ENCODE measurements at places on chromosomes 1 and 21. TPM values are rescaled to one million over a fixed set of nuclear protein-coding genes. Genes with fewer than 3 reads are reported as not detected.

DNA sequence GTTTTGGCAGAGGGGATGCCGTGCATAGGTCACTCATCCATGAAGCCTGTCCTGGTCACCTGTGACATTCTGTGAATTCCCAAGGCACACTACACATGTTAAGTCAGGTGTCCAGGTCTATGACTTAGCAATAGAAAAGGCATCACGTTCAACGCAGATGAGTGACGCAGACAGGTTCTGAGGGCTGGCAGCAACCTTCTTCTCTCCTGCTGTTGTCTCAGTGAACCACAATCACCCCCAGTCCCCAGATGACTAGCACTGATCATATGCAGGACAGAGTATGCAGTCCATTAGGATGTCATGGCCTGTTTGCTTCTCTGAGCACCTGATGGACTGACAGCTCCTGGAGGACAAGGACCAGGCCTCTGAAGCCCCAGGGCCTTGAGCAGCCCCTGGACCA, 157.8 kb upstream of the KAZN start:
- DNase-seq: no peak

Gene AKIRIN1
- 63.9 TPM for total RNA-seq

DNA sequence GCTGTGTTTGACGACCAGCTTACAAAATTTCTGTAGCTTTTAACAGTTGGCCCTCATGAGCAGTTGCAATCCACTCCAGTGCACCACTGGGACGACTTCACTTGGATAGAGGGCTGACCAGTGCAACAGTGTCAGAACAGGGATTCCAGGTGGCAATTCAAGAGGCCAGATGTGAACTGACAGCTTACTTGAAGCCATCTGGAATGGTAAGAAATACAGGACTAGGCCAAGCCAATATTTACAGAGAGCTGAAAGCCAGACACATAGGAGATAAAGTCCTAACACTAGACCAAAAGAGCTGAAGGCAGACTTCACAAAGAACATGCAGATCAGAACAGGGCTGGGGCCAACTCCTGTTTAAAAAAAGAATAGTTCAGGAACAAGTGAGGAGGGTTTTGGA, 93.5 kb upstream of the NFIA start:
- DNase-seq: no peak

Gene LCE6A
- total RNA-seq: not detected

DNA sequence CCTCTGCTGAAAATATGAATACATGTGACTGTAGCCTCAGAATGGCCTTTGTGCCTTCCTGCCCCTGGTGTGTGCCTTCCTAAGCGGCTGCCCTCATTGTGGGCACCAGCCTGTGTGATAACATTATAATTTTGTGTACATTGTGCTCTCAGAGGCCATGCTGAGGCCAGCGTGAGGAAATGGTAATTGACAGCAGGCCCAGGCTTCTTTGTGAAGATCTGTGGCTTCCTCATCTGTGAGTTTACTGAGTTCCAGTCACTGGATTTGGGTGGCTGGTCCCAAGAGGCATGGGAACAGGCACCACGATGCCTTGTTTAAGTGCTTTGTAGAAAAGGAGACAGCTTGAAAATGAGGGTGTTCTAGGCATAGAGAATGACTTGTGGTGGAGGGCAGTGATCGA, 389.3 kb downstream of the OMA1 start:
- DNase-seq: no peak

Gene PROK1
- total RNA-seq: not detected

DNA sequence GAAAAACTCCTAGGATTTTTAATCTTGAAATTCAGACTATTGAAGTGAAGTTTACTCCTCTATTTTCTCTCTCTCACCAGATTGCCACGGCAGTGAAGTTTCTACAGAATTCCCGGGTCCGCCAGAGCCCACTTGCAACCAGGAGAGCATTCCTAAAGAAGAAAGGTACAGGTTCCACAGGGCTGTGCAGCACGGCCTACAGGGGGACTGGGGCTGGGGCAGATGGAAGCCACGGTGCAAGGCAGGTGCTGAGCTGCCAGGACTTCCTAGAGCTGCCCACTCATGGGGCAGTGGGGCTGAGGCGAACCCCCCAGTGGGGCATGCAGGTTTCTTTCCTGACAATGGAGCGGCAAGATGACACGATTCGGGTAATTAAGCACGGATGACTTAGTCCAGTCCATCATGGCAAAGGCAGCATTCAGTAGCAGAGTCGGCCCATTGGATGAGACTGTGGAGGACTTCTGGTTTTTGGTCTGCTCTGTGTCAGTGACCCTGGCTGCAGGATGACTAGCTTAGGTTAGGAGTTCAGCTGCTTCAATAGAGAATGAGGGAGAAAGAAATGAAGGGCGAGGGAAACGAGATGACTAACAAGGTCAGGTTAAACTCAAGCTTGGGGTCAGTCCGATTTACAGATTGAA, 61.5 kb downstream of the PEX14 start:
- DNase-seq: no peak
